ENCODE measurements at places on chromosomes 4 and X.
A peak's percentile ranks its signal among the peaks of the same experiment; 100 is the strongest.

DNA sequence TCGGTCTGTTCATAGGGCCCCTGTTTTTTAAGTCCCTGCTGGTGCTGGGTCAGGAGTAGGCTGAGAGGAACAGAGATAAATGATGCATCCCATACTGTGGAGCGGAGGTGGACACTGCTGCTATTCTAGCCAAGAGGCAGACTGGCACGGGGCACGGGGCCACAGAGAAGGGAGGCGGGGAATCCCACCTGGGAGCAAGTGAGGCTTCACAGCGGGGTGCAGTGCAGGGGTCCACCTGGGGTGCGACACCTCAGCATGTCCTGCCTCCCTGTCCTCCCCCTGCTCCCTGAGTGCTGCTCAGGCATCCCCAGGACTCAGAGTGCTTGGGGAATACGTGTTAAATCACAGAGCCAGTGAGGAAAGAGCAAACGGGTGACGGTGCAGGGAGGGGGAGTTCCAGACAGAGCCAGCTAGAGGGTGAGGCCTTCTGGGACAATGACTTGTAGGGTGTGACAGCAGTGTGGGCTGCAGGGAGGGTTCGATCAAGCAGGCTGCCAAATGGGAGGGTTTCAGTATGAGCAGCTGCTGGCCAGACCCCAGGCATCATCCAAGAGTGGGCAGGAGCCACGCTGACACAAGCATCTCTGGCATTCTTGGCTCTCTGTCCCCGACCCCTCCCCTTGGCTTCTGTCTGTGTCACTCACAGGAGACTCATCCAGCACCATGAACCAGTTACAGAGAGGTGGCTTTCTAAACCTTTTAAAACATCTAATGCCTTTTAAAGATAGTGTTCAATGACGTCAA lies 13.7 kb upstream of the HTRA3 start:
- DNase-seq = no peak

GRCh38 chr4:68712207-68712606 lies 41.8 kb upstream of the UGT2B15 start:
- no peak for DNase-seq

DNA sequence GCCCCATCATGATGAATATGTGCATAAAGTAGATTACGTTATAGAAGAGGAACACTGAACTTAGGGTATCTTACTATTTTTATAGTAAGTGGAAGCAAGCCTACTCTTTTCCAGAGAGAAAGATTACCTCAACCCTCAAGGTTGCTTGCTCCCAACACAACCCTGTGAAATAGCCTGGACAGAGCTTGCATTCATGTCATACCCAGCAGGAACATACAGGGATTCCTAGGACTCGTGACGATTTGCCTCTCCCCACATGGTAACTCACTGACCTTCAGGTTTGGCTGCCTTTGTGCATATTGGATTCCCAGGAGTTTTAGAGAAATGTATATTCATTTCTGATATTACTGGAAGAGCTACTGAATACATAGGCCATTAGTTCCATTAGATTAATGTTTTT lies 80.5 kb downstream of the BLTP1 start:
- DNase-seq = no peak

- DNase-seq = no peak
These were observed 154.5 kb downstream of the MSN start for GRCh38 chrX:65821721-65822496.

GRCh38 chr4:15106399-15106798 lies 104.1 kb downstream of the CPEB2 start:
- DNase-seq = no peak

DNA sequence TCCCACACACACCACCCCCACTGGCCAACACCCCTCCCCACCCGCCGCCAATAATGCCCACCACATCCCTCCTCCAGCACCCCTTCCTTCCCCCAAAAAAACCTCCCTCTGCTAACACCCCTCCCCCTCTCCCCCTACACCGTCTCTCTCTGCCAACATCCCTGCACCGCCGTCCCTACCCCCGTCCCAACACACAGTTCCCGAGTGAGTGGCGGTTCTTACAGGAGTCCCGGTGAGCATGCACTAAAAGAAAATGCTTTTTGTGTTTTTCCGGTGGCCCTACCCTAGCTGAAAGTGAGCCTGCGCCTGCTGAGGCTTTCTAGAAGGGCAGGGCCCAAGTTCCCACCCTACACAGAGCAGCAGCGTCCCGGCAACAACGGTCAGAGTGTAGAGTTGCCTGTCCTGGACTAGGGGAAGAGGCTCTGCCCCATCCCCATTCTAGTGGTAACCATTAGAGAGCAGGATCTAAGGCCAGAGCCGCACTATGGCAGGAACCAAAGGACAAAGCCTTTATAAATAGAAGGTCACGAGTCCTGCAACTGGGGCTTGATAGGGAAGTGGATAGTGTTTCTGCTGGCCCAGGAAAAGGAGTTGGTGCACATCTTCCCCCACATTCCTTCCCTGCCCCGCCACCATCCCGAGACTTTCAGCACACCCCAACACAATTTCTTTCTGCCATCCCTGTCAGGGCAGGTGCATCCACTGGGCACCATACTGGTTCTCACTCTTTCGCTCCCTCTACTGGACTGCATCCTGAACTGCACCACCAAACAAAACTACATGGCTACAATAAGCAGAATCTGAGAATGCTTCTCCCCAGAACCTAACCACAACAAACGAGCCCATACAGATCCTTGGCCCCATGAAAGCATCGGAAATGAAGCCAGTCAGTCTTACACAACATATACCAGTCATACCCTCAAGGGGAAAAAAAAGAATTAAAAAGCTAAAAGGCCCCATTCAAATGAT lies 78.1 kb upstream of the PAGE3 start:
- no peak for DNase-seq

- DNase-seq = no peak
These were observed 121.8 kb upstream of the TMEM47 start for GRCh38 chrX:34778916-34779315.

GRCh38 chrX:29662101-29662500 lies 553.3 kb upstream of the MAGEB2 start:
- no peak for DNase-seq

DNA sequence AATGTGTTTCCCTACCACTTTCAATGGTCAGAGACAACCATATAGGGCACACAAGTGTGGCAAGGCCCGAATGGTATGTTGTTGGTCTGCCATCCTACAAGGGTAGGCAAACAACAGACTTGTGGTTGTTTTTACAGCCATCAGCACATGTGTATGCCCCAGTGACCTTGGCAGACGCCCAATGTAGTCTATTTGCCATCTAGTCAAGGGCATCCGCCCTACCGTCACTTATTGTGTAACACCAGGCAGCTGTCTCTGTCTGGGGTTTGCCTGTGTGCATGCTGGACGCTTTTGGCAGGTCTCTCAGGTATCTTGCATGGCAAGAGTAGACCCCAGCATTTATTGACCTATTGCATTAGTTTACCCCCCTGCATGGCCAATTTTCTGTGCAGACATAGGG lies 1145.5 kb upstream of the POU3F4 start:
- no peak for DNase-seq

- DNase-seq = no peak
These were observed 319.8 kb upstream of the SLC7A11 start for GRCh38 chr4:138561906-138562305.

DNA sequence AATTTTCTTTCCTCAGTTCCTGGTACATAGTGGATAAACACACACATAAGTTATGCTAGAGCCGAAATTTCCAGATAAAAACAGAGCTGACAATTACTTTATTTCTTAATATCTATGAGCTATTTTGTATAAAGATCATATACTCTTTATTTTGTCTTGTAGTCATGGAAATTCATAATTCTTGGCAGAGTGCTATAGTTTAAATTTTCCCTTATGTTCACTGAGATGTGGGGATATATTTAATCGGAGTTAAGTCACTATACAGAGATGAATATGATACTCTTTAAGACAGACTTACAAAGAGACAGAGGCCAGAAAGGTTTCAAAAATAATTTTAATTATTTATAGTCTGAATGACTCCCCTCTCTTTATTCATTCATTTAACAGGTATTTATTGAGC lies 89.7 kb downstream of the PPEF1 start:
- DNase-seq = no peak

DNA sequence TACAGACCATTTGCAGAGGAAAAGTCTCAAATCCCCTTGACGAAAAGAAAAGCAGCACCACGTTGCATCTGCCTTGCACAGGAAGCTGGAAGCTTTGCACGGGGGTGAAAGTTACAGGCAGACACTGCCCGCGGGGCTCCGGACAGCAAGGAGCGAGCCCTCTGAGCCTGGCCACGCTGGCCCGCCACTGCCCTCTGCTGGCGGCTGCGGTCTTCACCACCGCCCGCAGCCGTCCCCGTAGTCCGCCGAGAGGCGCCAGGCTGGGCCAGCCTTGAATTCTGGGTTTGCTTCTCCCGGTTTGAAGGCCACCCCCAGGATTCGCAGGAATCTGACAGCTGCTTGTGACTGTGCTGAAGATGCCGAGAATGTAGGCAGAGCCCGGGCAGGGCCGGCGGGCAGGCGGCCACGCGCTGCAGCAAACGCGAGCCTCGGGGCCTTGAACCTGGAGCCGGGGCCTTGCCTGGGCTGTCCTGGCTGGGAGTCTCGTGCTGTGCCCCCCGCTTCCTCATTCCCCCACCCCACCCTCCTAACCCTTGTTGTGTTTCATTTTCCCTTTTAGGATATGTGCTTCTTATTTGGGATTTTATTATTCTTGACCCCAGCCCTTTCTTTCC lies 49.2 kb downstream of the ENPP6 start:
- peak; percentile 61 for DNase-seq

- no peak for DNase-seq
These were observed 146.3 kb upstream of the LEF1 start for GRCh38 chr4:108314900-108315589.

GRCh38 chr4:1187182-1187581 lies 14.8 kb upstream of the SPON2 start:
- DNase-seq = peak; percentile 30

DNA sequence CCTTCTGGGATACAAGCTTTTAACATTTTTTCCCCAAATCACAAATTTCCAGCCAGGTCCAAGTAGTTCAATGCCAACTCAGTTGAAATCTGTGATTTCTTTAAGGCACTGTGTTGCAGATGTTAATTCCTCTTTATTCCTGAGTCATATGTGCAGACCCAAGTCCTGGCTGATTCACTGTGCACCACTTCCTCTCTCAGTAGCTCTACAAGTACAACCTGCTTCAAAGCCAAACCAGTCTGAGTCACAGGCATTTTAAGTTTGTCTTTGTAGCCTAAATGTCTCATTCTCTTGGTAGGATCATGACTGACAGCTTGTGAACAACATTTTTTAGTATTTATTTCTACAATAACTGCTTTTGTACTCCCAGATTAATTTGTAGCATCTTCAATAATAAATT lies 165.6 kb upstream of the S100G start:
- DNase-seq = no peak

- DNase-seq = no peak
These were observed 560.5 kb upstream of the PABPC4L start for GRCh38 chr4:134762053-134762452.

DNA sequence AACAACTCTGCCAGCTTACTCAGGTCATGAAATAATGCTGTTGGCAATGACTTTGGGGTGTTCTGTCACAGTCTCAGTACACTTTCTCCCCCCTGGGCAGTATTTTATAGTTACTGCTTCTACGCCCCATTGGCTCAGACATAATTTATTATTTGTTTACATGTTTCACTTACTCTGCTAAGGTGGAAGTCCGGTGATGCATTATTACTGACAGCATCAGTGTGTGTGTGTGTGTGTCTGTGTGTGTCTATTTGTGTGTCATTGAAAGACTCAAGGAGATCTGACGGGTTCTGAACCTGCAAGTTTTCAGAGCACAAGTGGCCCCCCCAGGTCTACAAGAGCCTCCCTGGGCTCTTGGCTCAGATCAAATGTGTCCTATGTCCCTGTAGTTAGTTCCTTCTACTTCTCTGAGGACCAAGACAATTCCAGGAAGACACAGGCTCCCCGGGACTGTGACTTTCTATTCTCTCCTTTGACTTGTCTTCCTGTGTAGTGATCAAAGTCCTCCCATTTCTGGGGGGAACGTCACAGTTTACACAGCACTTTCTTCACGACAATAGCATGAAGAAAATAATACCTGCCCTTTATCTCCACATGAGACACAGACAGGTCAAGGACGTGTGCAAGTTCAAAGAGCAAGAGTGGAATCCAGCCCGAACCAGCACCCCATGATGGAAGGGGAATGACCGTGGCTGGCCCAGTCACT lies 283.7 kb upstream of the GATB start:
- no peak for DNase-seq
